ENCODE measurements at places on chromosomes 11 and 22. TPM values are rescaled to one million over a fixed set of nuclear protein-coding genes. Genes with fewer than 3 reads are reported as not detected.
A peak's percentile ranks its signal among the peaks of the same experiment; 100 is the strongest.

LIF gene
- polyA plus RNA-seq: 4.5 TPM

DNA sequence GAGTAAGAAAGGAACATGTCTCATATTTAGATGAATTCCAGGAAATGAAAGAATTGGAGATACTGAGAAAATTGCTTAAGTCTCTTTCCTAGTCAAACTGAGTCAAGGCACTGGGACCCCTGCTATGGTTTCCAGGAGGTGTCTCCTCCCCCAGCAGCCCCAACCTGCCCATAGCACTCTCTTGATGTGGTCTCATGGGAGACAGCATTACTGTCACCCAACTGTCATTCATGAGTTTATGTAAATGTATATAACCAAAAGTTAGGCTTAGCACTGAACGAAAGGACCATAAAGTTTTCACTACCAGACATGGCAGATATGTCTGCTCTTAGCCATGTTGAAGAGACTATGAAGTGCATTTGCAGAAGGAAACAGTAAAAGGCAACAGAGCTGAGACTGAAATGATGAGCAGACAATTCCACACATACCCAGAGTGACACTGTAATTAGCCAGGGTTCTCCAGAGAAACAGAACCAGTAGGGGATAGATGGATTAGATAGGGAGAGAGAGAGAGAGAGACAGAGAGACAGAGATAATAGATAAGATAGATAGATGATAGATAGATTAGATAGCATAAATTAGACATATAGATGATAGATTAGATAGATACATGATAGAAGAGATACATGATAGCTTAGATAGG, 328.1 kb downstream of the BRD1 start:
- no peak overlapping the region for H3K27ac ChIP-seq
- H3K4me3 ChIP-seq: no peak overlapping the region
- H3K27me3 ChIP-seq: no peaks in the 10 kb centered on the region
- no peak for DNase-seq
- H3K36me3 ChIP-seq: no peaks in the 10 kb centered on the region

DNA sequence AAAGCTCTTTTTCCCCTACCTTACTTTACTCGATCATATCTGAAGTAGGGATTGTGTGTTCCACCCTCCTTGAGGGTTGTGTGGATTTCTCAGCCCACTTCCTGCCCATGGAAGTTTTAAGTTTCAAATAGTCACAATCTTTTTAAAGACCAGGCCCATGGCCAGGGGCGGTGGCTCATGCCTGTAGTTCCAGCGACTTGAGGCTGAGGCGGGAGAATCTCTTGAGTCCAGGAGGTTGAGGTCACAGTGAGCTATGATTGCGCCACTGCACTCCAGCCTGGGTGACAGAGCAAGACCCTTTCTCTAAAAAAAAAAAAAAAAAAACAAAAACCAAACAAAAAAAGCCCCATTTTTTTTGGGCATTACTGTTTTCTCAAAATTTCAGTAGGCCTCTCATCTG, 36.3 kb upstream of the LRRC10B start:
- no peaks in the 10 kb centered on the region for H3K36me3 ChIP-seq
- no peak overlapping the region for H3K4me3 ChIP-seq
- no peak for DNase-seq
- H3K4me1 ChIP-seq: no peaks in the 10 kb centered on the region
- no peaks in the 10 kb centered on the region for H3K27me3 ChIP-seq

- H3K27ac ChIP-seq: peak within 1 kb of the TSS; percentile 87
- peak; percentile 90 for DNase-seq
- H3K4me3 ChIP-seq: peak within 1 kb of the TSS; percentile 85
- peaks cover 8% of the 10 kb centered on the region for H3K4me1 ChIP-seq
Measured at GRCh38 chr11:77589521-77590193, at the start of gene AQP11. TSS of gene AQP11 (plus strand) at chr11:77589953. CDS start at chr11:77589993, 40 bp downstream.

- H3K4me3 ChIP-seq: no peak overlapping the region
- H3K4me1 ChIP-seq: no peaks in the 10 kb centered on the region
- H3K27ac ChIP-seq: no peak overlapping the region
- H3K27me3 ChIP-seq: no peaks in the 10 kb centered on the region
- H3K36me3 ChIP-seq: no peaks in the 10 kb centered on the region
- no peak for DNase-seq
Measured at GRCh38 chr11:92246630-92247029, 22.0 kb downstream of the FAT3 start.

AMPD3 gene
- polyA plus RNA-seq: 3.0 TPM

- H3K36me3 ChIP-seq: no peaks in the 10 kb centered on the region
- H3K4me3 ChIP-seq: no peak overlapping the region
- no peaks in the 10 kb centered on the region for H3K27me3 ChIP-seq
- DNase-seq: no peak
Measured at GRCh38 chr11:36803084-36803483, 205.0 kb upstream of the RAG2 start.

PATE4 gene
- polyA plus RNA-seq: not detected

DNA sequence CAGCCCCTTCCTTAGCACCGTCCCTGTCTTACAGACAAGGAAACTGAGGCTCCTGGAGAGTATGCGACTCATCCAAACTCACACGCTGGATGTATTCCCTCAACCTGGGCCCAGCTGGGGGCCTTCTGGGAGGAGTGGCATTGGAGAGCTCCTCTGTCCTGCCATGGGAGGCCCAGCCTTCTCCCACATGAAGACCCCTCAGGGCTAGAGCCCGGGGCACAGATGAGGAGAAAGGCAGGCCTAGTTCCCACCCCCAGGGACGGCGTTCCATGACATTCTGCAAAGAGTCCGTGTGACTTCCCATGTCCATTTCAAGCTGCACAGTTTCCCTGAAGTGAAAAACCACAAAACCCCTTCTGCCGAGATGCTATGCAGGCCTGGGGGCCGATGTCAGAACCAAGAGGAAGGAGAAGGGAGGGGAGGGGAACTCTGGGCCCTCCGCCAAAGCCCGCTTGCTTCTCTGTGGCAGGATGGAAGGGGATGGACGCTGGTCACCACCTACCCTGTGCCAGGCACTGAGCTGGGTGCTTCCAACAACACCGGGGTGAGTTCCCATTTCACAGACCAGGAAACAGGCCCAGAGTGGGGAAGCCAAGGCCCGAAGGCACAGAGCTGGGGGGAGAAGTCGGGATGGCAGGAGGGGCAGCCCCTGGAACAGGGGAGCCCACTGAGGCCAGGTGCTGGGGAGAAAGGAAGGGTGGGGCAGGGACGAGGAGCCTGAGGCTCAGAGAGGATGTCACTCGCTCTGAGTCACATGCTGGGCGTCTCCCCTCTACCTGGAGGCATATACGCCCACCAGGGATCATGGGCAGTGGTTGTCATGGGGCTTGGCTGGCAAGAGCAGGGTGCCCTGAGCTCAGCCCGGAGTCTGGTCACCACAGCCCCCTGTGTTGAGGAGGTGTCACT, 15.7 kb downstream of the RAC2 start:
- DNase-seq: no peak
- no peak overlapping the region for H3K27ac ChIP-seq
- no peaks in the 10 kb centered on the region for H3K27me3 ChIP-seq

DNA sequence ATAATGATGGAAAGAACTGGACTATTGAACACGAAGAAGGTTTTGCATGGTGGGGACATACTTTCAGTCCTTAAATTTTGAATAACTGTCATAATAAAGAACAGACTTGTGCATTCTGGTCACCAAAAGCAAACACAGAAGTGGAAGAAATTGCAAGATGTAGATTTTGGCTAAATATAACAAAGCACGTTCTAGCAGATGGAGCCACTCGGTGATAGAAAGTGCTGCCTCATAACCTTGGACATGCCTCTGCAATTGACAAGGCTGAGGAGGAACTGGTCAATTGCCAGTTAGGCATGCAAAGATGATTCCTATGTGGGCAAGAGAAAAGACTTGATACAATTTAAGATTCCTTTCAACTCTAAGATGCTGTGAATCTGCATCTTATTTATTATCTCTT, 244.1 kb upstream of the ZC3H12C start:
- H3K4me1 ChIP-seq: no peaks in the 10 kb centered on the region
- H3K36me3 ChIP-seq: no peaks in the 10 kb centered on the region
- no peak overlapping the region for H3K4me3 ChIP-seq
- H3K27ac ChIP-seq: no peak overlapping the region

APOA5 gene
- polyA plus RNA-seq: 4.0 TPM

DNA sequence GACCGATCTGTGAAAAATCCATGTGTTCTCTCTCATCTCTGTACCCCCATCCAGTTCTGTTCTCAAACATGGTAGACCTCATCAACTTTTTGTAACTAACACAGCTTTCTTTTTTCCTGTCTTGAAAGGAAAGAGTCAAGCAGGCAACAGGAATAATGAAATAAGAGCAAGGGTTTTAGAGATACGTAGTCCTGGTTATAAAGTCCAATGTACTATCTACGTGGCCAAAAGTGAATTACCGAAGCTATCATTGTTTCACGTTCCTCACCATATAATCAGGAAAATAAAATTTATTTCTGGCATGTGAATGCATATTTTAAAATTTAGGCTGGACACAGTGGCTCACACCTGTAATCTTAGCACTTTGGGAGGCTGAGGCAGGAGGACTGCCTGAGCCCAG, 472.2 kb upstream of the ANO3 start:
- H3K4me3 ChIP-seq: no peak overlapping the region
- no peaks in the 10 kb centered on the region for H3K4me1 ChIP-seq
- no peak overlapping the region for H3K27ac ChIP-seq
- no peaks in the 10 kb centered on the region for H3K27me3 ChIP-seq

DNA sequence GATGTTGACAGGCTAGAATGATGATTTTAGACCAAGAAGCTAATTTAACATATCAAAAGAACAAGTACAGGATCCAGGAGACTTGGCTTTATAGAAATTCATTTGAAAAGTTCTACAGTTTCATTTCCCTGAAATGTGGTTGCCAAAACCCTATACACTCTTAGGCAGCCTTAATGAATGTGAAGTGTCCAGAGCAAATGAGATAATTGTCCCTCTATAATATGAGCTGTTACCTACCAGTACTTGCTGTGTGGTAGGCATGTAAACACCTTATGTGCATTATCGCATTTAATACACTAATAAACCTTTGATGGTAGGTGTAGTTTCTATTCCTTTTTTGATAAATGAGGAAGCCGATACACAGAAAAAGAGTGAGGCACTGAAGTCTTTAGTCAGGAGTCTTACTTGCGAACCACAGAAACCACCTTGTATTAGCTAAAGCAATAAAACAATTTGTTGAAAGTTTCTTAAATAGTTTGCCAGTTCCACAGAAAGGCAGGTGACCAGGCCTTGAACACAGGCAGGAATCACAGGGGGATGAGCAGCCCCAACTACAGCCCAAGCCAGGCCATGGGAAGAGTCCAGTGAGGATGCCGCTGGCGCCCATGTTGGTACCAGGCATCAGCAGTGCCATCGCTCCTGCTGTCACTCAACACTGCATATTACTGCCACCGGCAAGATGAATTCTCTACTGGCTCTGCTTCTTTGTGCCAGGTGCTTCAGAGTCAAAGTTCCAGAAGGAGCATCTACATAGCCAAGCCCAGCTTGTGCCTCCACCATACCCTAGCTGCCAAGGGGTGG, 81.7 kb downstream of the SWAP70 start:
- no peaks in the 10 kb centered on the region for H3K36me3 ChIP-seq
- H3K4me1 ChIP-seq: no peaks in the 10 kb centered on the region
- H3K4me3 ChIP-seq: no peak overlapping the region
- no peak overlapping the region for H3K27ac ChIP-seq
- no peak for DNase-seq

VSIG10L2 gene
- 0.14 TPM for polyA plus RNA-seq

CASP5 gene
- not detected for polyA plus RNA-seq

GRCh38 chr11:40294349-40294735, 1165.1 kb downstream of the LRRC4C start:
- H3K27ac ChIP-seq: no peak overlapping the region
- H3K27me3 ChIP-seq: peaks cover 7% of the 10 kb centered on the region
- H3K36me3 ChIP-seq: no peaks in the 10 kb centered on the region
- H3K4me3 ChIP-seq: no peak overlapping the region
- H3K4me1 ChIP-seq: no peaks in the 10 kb centered on the region

A4GALT gene
- 7.1 TPM for polyA plus RNA-seq

DNA sequence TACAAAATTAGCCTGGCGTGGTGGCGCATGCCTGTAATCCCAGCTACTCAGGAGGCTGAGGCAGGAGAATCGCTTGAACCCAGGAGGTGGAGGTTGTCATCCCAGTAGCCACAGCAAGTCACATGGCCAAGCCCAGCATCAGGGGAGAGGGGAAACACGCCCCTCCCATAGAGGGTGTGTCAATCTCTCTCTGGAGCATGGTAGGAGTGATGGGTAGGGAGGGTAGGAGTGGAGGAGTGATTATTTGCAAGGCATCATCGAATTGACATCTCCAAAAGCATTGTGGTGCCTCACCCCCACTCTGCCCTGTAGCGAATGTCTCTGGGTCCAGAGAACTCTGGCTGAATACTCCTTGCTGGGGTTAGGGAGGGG, 6.1 kb upstream of the SSTR3 start:
- no peak overlapping the region for H3K4me3 ChIP-seq
- no peaks in the 10 kb centered on the region for H3K27me3 ChIP-seq
- no peaks in the 10 kb centered on the region for H3K36me3 ChIP-seq
- no peak for DNase-seq
- H3K27ac ChIP-seq: no peak overlapping the region

SAA4 gene
- not detected for polyA plus RNA-seq

GRCh38 chr22:40004836-40005235, 10.1 kb downstream of the FAM83F start:
- no peaks in the 10 kb centered on the region for H3K36me3 ChIP-seq
- no peak for DNase-seq
- H3K27me3 ChIP-seq: no peaks in the 10 kb centered on the region
- no peak overlapping the region for H3K4me3 ChIP-seq

RIBC2 gene
- polyA plus RNA-seq: not detected

DNA sequence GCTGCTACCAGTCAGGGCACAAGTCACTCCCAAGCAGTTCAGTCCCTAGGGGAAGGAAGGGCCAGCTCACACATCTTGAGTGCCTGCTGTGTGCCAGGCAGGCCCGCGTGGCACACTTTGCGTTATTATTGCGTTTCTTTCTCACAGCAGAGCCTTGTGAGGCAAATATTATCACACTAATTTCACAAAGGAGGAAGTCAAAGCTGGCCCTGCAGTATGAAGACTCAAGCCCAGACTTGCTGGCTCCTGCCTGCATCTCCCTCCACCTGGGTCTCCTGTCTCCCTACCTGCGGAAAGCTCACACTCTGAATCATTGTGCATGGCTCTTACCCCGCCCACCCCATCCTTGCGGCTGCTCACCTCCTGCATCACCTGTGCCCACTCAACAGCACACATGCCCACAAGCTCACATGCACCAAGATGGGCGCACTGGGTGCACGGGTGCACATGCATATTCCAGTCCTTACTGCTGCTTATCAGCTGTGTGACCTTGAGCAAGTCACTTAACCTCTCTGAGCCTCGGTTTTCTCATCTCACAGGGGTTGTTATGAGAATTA, 31.7 kb upstream of the P2RY2 start:
- no peak overlapping the region for H3K27ac ChIP-seq
- H3K36me3 ChIP-seq: no peaks in the 10 kb centered on the region
- no peaks in the 10 kb centered on the region for H3K27me3 ChIP-seq

GRCh38 chr11:44987506-44987905, 36.8 kb upstream of the TP53I11 start:
- H3K36me3 ChIP-seq: no peaks in the 10 kb centered on the region
- no peak overlapping the region for H3K4me3 ChIP-seq
- DNase-seq: no peak

- peaks cover 11% of the 10 kb centered on the region for H3K4me1 ChIP-seq
- H3K27ac ChIP-seq: no peak overlapping the region
- H3K4me3 ChIP-seq: no peak overlapping the region
- no peaks in the 10 kb centered on the region for H3K36me3 ChIP-seq
Measured at GRCh38 chr22:46748908-46749675, 11.0 kb upstream of the CERK start.

GRCh38 chr11:68321293-68322051, 9.1 kb downstream of the LRP5 start:
- peaks cover 10% of the 10 kb centered on the region for H3K4me1 ChIP-seq
- DNase-seq: no peak
- no peak overlapping the region for H3K4me3 ChIP-seq

ACR gene
- polyA plus RNA-seq: 0.34 TPM
